Astrocyte of the cerebellum (primary cell): ENCODE measurements at places on chromosomes 2 and 18.

DNA sequence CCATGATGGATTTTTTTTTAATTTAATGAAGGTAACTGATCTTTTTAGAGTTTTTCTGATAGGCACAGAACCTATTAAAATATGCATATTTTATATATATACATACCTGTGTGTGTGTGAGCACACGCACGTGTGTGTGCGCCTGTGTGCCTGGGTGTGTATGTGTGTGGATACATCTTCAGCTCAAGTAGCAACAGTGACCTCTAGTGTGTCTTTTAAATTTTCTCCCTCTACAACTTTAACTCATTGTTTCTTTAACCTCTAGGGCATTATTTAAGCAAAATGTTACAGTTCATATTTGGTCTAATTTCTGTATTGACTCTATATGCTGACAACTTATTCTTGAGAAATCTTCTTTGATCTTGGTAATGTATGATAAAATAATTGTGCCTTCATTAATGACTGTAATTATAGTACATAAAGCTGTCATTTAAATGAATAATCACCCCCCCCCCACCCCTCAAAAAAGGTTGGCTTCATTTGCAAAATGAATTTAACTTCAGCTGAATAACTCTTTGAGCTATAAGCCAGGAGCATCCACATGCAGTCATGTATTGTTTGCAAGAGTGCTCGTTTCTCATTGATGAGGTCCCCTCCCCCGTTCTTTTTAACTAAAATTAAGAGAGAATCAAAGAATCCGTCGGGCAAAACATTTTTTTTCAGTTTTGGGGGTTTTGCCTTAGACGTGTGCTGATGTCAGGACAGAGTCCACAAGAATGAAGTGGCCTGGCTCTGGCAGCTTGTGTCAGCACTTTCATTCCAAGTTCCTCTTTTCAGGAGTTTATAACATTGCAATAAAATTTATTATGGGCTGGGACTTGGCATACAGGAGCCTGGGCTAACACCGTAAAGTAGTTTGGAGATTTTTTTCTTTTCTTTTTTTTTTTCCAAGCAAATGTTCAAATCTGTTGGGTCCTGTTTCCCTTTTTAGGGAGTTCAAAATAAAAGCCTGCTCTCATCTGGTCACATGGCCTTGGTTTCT is 80.0 kb downstream of the ETAA1 start:
- DNase-seq, result peak; percentile 16

DNA sequence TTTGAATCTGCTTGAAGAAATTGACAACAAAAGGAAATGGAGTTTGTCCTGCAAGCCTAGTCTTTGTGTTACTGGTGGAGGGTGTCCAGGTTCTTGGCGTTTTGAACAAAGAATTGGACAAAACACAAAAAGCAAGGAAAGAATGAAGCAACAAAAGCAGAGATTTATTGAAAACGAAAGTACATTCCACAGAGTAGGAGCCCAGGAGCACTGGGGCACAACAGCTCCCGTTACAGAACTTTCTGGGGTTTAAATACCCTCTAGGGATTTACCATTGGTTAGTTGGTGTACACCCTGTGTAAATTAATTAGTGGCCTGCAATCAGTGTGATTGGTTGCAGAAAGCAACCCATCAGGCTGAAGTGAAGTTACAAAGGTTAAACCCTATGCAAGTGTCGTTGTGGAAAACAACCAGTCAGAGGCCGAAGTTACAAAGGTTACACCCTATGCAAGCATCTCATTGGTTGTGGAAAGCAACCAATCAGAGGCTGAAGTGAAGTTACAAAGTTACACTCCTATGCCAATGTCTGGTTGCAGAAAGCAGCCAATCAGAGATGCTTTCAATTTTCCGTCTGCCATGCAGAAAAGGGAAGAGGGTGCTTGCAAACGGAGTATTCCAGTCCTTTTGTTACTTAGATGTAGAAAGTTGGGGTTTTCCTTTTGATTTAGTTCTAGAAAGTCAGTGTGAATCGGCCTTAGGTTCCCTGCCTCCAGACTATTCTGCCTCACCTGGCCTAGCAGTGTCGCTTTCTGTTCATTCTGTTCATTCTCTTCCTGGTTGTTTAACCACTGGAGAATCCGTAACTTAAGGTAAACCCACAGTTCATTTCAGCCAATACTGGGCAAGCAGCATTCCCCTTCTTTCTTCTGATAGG is 47.6 kb upstream of the PTH2R start:
- peak; percentile 18 for DNase-seq

GRCh38 chr2:1914541-1915165 is 170.3 kb upstream of the PXDN start:
- no peak for DNase-seq

GRCh38 chr18:57542126-57542525 is 44.4 kb downstream of the FECH start:
- no peak for DNase-seq

DNA sequence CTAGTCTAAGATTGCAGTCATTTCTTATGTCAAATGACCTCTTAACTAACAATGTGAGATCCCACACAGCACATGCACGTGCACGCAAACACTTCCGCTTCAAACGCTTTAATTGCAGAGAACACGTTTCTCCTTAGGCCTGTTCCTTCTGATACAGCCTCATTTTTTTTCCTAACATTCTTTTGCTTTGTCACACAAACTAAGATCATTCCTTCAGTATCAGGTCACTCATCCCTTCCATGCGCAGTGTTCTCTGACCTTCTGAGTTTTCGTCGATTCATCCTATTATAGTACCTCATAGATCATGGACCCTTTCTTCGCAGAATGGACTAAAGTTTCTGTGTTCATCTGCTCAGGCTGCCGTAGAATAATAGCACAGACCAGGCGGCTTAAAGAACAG is 327.1 kb upstream of the CDH19 start:
- no peak for DNase-seq
